Left ventricle myocardium inferior (tissue), 1 donor: ENCODE measurements at places on chromosomes 4 and X. TPM values are rescaled to one million over a fixed set of nuclear protein-coding genes. Genes with fewer than 3 reads are reported as not detected.

GRCh38 chr4:158801066-158801465, 32.2 kb downstream of the FNIP2 start:
- peak overlapping the region; percentile 85 for H3K27ac ChIP-seq
- H3K4me1 ChIP-seq, result peaks cover 92% of the 10 kb centered on the region
- no peak for DNase-seq
- no peaks in the 10 kb centered on the region for H3K27me3 ChIP-seq
- H3K36me3 ChIP-seq, result no peaks in the 10 kb centered on the region

DNA sequence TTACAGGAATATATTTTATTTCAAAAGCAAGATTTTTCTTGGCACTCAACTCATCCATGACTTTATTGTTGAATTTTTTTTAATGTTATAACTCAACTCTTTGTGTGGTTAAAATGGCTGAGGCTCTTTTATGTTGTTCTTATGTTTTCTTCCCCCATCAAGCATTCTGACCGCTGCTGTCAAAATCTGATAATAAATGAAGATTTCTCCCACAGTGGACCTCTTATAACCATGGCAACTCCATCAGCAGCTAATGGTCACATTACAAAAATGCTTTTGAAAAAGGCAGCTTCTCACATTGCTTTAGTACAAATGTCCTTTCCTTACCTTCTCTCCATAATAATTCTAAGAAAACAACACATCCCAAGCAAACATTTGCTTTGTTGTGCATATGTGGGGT, 96.0 kb upstream of the ATOH1 start:
- no peaks in the 10 kb centered on the region for H3K4me1 ChIP-seq
- H3K36me3 ChIP-seq, result no peaks in the 10 kb centered on the region
- no peak overlapping the region for H3K4me3 ChIP-seq
- no peak for DNase-seq

DNA sequence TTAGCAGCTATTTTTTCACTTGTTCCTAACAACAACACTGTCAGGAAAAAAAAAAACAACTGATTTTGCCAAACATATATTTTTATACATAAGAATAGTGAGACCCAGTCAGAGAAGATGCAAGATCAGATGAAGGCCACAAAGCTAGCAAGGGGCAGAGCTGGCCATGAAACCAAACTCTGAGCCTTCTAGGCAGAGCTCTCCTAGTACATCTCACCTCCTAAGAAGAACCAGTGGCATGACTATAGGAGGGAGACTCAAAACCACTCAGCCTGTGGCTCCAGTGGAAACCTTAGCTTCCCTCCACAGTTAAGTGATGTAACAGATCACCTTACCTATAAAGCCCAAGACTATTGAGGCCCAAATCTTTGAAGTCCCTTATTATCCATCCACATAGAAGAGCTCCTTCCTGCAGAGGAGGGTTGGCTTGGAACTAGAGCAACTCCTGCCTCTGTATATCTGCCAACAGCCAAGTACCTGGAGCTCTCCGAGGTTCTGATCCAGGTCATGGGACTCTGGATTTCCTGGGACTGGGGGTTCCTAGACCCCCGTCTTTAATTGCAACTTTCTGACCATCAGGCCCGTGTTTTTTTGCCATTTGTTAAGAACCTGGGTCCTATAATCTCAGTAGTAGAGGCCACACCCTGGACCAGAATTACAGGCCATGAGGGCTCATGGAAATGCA, 136.5 kb downstream of the SH3KBP1 start:
- peaks cover 5% of the 10 kb centered on the region for H3K4me1 ChIP-seq
- H3K27ac ChIP-seq, result no peak overlapping the region
- H3K27me3 ChIP-seq, result no peaks in the 10 kb centered on the region
- no peak overlapping the region for H3K4me3 ChIP-seq
- DNase-seq, result no peak

- no peak for DNase-seq
- peaks cover 22% of the 10 kb centered on the region for H3K4me1 ChIP-seq
- H3K4me3 ChIP-seq, result no peak overlapping the region
- H3K36me3 ChIP-seq, result no peaks in the 10 kb centered on the region
- H3K27ac ChIP-seq, result peak overlapping the region; percentile 11
These were observed 110.1 kb downstream of the LARP7 start for GRCh38 chr4:112747036-112747435.

GRCh38 chr4:103443324-103443723, 245.2 kb upstream of the CENPE start:
- H3K4me3 ChIP-seq, result no peak overlapping the region
- no peaks in the 10 kb centered on the region for H3K4me1 ChIP-seq
- DNase-seq, result no peak
- no peaks in the 10 kb centered on the region for H3K36me3 ChIP-seq

GRCh38 chr4:19026281-19026680, 1004.7 kb upstream of the LCORL start:
- H3K36me3 ChIP-seq, result no peaks in the 10 kb centered on the region
- H3K27me3 ChIP-seq, result no peaks in the 10 kb centered on the region
- H3K4me3 ChIP-seq, result no peak overlapping the region
- no peak overlapping the region for H3K27ac ChIP-seq

DNA sequence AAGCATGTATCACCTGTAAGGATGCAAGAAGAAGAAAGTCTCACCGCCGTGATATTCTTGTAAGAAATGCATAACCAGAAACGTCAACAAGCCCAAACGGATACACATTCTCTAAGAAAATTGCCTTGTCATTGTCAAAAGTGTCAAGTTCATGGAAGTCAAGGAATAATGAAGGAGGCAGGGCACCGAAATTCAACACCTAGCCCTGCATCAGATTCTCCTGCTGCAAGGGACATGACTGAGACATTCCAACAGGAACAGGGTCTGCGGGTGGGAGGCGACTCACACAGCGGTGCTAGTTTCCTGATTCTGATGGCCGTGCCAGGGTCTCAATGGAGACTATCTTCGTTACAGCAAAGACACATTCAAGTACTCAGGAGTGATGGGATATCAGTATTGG, 26.7 kb downstream of the IRF2 start:
- H3K4me1 ChIP-seq, result peaks cover 100% of the 10 kb centered on the region
- peaks cover 5% of the 10 kb centered on the region for H3K36me3 ChIP-seq
- H3K27ac ChIP-seq, result peak overlapping the region; percentile 87
- no peaks in the 10 kb centered on the region for H3K27me3 ChIP-seq

GRCh38 chrX:95718746-95719145, 965.9 kb upstream of the DIAPH2 start:
- no peak overlapping the region for H3K27ac ChIP-seq
- H3K27me3 ChIP-seq, result no peaks in the 10 kb centered on the region
- no peaks in the 10 kb centered on the region for H3K4me1 ChIP-seq
- DNase-seq, result no peak

- H3K36me3 ChIP-seq, result peaks cover 60% of the 10 kb centered on the region
- no peak overlapping the region for H3K4me3 ChIP-seq
- no peaks in the 10 kb centered on the region for H3K4me1 ChIP-seq
- H3K27ac ChIP-seq, result no peak overlapping the region
- DNase-seq, result no peak
These were observed 28.3 kb downstream of the PRMT9 start for GRCh38 chr4:147655639-147656038.

DNA sequence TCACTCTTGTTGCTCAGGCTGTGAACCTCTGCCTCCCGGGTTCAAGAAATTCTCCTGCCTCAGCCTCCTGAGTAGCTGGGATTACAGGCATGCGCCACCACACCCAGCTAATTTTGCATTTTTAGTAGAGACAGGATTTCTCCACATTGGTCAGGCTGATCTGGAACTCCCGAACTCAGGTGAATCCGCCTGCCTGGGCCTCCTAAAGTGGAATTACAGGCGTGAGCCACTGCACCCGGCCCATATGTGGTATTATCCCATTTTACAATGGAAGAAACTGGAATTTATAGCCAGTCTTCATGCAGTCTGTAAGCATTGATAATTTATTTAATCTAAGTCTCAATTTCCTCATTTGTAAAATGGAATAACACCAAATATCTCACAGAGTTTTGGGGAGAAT, 161.8 kb downstream of the GABRB1 start:
- no peaks in the 10 kb centered on the region for H3K27me3 ChIP-seq
- no peak for DNase-seq
- H3K36me3 ChIP-seq, result no peaks in the 10 kb centered on the region
- no peak overlapping the region for H3K27ac ChIP-seq

DNA sequence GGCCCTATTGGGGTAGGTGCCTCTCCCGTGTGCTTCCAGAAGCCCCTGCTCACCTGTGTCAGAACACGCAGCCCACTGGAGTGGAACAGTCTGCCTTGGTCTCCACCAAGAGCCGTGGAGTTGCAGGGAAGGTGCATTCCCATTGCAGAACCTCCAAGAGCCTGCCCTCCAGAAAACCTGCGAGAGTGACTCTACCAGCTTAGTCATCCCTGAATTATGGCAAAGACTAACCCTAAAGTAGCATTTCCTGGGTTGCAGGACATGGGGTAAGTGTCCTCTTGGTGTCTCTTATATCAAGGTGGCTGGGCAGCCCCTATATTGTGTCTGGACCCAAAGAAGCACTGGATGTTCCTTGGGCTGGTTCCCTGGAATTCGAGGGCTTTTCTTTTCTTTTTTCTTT, 224.6 kb downstream of the BCOR start:
- no peak overlapping the region for H3K4me3 ChIP-seq
- no peaks in the 10 kb centered on the region for H3K36me3 ChIP-seq
- H3K4me1 ChIP-seq, result no peaks in the 10 kb centered on the region
- no peak overlapping the region for H3K27ac ChIP-seq

DNA sequence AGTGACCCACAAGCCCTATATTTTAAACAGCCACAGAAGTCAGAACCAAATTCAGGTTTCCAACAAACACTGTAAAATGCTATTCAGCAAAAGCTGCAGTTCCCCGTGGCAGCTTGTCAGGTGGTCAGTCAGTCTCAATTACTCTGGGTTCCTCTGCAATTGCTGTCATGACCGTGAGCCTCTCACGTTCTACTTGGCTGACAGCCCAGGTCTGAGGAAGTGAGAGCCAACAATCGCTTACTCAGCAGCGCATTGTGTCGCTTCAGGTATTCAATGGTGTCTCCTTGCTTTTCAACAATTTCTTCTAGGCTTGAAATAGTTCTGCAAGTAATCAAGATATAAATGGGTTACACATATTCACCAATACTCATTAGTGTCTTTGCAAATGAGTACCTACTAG, 25.8 kb downstream of the TRIM75 start:
- peak; percentile 43 for DNase-seq
- H3K4me1 ChIP-seq, result peaks cover 6% of the 10 kb centered on the region
- no peak overlapping the region for H3K27ac ChIP-seq
- H3K4me3 ChIP-seq, result no peak overlapping the region

- no peak overlapping the region for H3K4me3 ChIP-seq
- peaks cover 4% of the 10 kb centered on the region for H3K4me1 ChIP-seq
- peak overlapping the region; percentile 52 for H3K27ac ChIP-seq
- no peaks in the 10 kb centered on the region for H3K36me3 ChIP-seq
- H3K27me3 ChIP-seq, result no peaks in the 10 kb centered on the region
- DNase-seq, result peak; percentile 17
These were observed 139.2 kb downstream of the PCDH18 start for GRCh38 chr4:137393044-137393443.

- no peaks in the 10 kb centered on the region for H3K36me3 ChIP-seq
- H3K4me1 ChIP-seq, result no peaks in the 10 kb centered on the region
- no peak overlapping the region for H3K4me3 ChIP-seq
These were observed 59.3 kb downstream of the AFM start for GRCh38 chr4:73540826-73541225.

DNA sequence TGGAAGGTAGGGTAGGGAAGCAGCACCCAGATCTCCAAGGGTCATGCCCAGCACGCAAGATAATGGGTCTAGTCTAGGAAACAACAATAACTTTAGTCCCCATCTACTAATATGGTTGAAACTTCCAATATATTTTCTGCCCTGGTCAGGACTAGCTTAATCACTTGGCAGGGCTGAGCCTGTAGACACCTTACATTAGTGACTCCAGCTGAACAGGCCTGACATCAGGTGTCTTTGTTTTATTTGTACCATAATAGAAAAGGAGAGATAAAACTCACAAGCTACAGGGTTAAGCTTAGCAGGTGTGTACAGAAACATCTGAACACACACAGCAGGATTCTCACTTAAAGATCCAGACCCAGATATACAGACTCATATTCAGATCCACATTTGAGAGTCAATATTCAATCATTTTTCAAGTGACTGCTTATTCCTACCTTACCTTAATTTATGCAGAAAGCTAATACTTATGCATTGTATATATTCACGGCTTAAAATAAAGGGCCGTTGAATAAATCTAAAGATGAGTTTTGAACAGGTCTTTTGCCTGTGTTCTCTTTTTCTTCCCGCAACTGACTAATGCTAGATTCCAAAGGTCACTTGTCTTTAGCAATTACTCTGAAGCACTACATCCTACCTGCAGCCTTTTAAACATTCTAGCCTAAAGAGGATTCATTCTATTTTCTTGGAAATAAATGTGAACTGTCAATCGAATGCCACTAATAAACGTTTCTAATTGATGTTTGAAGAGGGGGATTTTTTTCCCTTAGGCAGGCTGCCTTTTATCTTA, 745.3 kb downstream of the RPA4 start:
- no peak overlapping the region for H3K4me3 ChIP-seq
- no peak overlapping the region for H3K27ac ChIP-seq
- H3K27me3 ChIP-seq, result no peaks in the 10 kb centered on the region
- DNase-seq, result no peak

- peaks cover 37% of the 10 kb centered on the region for H3K27me3 ChIP-seq
- H3K4me3 ChIP-seq, result peak overlapping the region; percentile 27
- no peaks in the 10 kb centered on the region for H3K4me1 ChIP-seq
- no peak for DNase-seq
- no peak overlapping the region for H3K27ac ChIP-seq
These were observed 23.9 kb upstream of the RNF212 start for GRCh38 chr4:1137063-1137776.

DNA sequence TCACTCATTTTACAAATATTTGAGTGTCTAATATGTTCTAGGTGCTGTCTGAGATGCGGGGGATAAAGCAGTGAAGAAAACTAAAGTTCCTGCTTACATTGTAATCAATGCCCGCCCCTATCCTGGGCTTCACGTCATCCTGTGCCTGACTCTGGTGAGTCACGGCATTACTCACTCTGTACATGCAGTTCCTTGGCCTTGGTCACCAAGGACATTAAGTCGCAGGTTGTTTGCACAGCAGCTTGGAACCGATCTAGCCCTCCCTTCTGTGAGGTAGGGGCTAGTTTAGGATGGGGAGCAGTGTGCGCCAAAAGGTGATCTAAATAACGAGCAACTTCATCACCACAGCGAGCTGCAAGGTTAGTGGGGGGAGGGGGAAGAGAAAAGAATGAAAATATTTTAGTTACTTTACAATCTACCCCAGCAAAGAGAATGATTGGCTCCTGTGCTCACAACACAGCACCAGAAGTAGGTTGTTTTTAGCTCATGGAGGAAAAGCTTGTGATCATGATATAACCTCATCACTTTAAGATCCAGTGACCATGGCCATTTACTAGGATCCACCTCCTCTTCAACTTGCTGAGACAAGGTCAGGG, 48.0 kb upstream of the HDAC8 start:
- H3K4me1 ChIP-seq, result no peaks in the 10 kb centered on the region
- H3K4me3 ChIP-seq, result no peak overlapping the region
- peak overlapping the region; percentile 57 for H3K27ac ChIP-seq

NWD2 gene
- total RNA-seq, result not detected

CXorf65 gene
- not detected for total RNA-seq

IQCM gene
- total RNA-seq, result not detected

NALF2 gene
- total RNA-seq, result 26.1 TPM

XG gene
- total RNA-seq, result 0.63 TPM

HSFX3 gene
- 0.25 TPM for total RNA-seq

GASK1B gene
- 61.9 TPM for total RNA-seq

AWAT2 gene
- total RNA-seq, result not detected

TRAM1L1 gene
- total RNA-seq, result 0.82 TPM

DDIT4L gene
- total RNA-seq, result 0.60 TPM

TLR10 gene
- total RNA-seq, result not detected

PCYT1B gene
- total RNA-seq, result 0.36 TPM

MAGEE1 gene
- total RNA-seq, result 3.3 TPM
